ENCODE measurements at places on chromosomes 13 and 19. TPM values are rescaled to one million over a fixed set of nuclear protein-coding genes. Genes with fewer than 3 reads are reported as not detected.

DNA sequence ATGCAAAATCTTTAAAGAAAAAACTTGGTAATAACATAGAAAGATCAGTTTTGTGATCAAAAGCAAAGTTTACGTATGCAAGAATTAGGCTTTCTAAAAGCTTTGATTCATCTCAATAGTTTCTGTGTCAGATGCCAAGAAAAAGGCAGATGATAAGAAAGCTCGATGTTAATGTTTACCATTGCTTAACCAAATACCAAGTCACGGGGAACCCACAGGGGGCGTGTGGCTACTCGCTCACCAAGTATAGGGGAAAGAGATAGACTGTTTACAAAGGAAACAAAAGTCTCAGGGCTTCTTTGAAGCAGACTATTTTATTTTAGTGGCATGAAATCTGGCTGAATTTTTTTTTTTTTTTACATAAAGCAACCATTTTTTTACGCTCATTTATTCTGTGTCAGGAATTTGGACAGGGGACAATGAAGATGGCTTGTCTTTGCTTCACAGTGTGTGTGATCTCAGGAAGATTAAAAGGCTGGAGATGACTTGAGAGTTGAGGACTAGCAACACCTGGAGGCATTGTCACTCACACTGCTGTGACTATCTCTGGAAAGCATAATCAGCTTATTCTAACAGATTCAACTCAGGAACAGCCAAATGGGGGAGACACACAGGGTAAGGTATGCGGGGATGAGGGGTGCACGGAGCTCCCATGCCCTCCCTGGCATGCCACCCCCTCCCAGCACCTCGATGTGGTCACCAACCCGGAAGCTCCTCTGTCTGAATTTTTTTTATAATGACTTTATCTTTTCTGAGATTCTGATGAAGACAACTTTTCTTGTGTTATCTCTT, 24.9 kb downstream of the RCBTB1 start:
- DNase-seq, result no peak

DNA sequence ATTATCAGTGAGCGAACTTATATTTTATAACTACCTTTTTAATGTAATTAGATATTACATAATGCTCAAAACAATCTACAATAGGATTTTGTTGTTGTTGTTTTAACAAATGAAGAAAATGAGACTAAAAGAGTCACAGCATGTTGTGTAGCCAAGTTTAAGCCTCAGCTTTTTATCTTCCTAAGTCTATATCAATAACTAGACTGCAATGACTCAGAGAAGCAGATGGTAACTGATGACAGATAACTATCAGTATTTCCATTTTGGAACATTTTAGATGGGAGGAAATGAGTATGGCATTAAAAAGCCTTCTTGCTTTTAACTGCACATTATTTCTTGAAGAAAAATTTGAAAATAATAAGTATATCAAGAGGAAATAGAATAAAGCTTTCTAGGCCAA, 825.2 kb downstream of the SLITRK1 start:
- no peak for DNase-seq

DNA sequence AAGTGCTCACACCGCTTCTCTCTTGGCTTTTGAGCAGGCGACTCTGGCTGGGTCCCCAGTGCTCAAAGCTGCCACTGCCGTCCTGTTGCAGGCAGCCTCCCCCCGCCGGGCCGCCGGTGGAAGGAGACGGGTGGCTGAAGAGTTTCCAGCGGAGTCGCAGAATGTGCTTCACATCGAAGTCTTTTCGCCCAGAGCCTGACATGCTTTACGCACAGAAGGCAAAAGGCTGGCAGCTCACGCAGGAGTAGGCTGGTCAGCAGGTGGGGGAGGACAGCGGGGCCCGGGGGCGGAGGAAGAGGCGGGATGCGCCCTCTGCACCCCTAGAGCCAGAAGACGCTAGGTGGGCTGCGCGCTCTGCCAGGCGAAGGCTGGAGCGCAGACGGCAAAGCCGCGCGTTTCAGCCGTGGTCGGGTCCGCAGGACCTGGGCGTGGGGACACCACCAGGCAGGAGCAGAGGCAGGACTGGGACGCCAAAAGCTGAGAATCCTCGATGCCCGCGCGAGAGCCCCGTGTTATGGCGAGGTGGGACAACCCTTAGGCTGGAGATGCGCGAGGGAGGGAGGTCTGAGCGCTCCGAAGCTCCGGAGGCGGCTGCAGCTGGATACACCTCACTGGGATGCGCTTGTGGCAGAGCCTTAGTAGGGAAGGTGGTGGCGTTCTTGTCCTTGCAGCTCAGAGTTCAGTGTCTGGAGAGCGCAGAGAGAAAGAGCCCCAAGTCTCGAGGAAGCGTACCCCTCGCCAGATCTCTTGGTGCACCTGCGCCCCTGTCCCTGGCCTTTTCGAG, at the start of gene ATXN8OS:
Gene ATXN8OS (plus strand): TSS at position 329 of the 784 bp plus-strand sequence.
- DNase-seq, result no peak

Gene ZNF490
- 7.0 TPM for total RNA-seq

- DNase-seq, result no peak
Measured at GRCh38 chr13:93364166-93364565, 137.6 kb downstream of the GPC6 start.

DNA sequence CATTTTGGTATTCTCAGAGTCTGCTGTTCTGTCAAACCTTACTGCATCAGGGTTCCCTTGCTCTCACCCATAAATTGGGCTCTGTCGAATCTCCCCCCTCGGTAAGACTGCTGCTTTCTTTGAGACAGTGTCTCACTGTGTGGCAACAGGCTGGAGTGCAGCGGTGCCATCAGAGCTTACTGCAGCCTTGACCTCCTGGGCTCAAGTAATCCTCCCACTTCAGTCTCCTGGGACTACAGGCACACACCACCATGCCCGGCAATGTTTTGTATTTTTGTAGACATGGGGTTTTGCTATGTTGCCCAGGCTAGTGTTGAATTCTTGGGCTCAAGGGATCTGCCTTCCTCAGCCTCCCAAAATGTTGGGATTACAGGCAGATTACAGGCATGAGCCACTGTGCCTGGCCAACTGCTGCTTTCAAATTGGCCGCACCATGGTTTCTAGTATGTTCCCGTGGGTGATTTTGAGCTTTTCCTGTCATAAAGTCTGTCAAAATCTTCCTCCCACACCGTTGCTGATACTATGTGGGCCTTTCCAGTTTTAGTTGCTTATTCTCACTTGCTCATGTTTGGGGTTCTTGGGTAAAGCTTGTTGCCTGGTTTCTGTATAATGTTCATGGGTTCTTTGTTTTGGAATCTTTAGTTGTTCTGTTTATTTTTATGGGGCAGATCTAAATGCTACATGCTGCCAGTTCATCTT, 10.6 kb downstream of the RFC3 start:
- no peak for DNase-seq

DNA sequence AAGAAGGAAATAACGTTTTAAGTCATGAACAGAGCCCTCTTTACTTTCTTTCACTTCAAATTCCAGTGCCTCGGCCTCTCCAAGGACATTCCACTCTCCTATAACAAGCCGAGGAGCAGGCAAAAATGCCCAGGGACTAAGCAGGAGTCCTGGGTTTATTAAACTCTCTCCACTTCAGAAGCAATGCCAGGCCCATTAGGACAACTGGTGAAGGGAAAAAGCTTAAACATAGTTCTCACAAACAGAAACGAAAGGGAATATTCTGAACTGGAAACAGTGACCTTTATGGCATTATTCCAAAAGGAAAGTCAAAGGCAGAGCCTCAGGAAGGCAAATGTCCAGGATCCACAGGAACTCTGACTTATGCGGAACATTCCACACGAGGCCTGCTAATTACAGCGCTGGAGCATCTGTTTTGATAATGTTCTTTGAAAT, 30.9 kb upstream of the MED4 start:
- no peak for DNase-seq

DNA sequence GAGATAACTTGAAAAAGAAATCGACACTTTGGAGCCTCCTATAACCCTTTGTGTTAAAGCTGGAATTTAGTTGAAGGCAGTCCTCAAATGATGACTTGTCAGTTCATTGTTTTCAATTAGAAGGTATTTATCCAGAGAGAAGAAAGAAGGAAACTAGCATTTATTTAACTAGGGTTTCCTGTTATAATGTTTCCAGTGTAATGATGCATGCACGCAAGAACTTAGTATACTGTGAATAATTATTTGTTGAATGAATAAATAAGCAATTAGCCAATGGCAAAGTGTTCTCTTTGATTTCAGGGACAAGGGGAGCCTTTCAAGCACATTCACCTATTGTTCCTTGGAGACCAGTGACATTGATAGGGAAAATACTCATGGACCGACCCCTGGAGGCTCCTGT, 307.4 kb downstream of the KLF5 start:
- no peak for DNase-seq

GRCh38 chr13:113903912-113904311, 40.0 kb upstream of the GAS6 start:
- DNase-seq, result no peak

DNA sequence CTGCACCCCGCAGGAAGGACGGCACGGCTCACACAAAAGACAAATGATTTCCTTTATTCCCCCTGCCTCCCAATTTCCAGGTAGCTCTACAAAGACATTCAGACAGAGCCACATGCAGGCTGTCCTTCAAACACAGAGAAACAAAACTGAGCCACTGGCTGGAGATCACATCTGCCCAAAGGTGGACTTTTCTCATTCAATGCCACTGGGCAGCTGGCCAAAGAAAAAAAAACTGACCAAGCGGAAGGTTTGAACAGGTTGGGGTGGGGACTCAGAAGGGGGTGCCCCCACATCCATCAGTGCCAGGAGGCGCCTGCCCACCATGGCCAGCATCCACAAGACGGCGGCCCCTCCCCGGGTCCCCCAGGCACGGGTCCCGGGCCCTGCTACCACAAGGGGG, 17.8 kb upstream of the MATK start:
- no peak for DNase-seq

DNA sequence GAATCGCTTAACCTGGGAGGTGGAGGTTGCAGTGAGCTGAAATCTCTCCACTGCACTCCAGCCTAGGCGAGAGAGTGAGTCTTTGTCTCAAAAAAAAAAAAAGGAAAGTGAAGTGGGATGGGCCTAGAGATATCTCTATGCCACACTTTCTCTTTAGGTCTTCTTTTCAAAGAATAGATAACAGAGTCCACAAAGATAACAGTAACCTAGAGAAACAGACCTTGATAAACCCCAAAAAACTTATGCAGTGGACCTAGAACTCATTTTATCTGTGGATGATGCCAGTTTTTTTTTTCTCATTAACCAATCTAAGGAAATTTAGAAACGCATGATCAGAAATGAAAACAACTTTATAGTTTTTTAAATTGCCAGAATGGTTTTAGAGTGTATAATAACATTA, 227.4 kb downstream of the LHFPL6 start:
- DNase-seq, result no peak

DNA sequence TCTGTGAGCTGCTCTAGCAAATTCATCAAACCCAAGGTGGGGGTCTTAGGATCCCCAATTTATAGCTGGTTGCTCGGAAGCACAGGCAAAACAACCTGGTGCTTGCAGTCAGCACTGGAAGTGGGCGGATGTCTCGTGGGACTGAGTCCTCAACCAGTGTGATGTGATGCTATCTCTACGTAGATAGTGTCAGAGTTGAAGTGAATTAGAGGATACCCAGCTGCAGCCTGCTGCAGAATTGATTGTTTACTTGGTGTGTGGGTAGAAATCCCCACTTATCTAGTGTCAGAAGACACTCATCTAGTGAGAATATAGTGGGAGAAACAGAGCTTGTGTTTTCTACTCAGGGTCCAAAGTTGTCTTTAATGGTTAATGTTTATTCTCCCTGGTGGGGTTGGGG, 63.3 kb downstream of the CBY2 start:
- DNase-seq, result no peak

- peak; percentile 49 for DNase-seq
Measured at GRCh38 chr19:13974073-13974472, 21.8 kb downstream of the DCAF15 start.

Gene CEACAM7
- total RNA-seq, result not detected

- DNase-seq, result no peak
Measured at GRCh38 chr13:84962849-84963248, 836.4 kb downstream of the SLITRK6 start.

Gene TMEM205
- 33.2 TPM for total RNA-seq

- DNase-seq, result no peak
Measured at GRCh38 chr13:111121506-111121905, 6.4 kb downstream of the ARHGEF7 start.

Gene TRPM4
- 1.2 TPM for total RNA-seq

Gene SIAH3
- 0.05 TPM for total RNA-seq

- no peak for DNase-seq
Measured at GRCh38 chr13:94112227-94112626, 367.3 kb downstream of the DCT start.

Gene CACNA1A
- 0.46 TPM for total RNA-seq

Gene APOC4
- total RNA-seq, result not detected

GRCh38 chr13:58843071-58843470, 1211.5 kb downstream of the PCDH17 start:
- no peak for DNase-seq

Gene SLC10A2
- total RNA-seq, result not detected

GRCh38 chr19:33780746-33781145, 15.9 kb upstream of the KCTD15 start:
- no peak for DNase-seq

DNA sequence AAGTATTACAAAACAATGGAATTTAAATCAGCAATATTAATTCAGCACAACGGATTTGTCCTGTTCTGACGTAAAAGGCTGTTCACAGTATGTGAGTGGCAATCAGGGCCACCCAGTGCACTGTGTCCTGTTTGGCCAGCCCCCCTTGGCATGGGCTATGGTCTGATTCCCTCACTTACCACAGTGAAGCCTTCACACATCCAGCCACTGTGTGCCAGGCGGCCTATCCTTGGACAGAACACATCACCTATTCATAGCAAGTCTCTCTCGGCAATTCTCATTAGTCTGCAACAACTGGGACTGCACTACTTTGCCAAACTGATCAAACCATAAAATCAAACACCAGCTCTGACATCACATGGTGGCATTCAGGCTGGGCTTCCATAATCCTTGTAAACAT, 221.5 kb upstream of the TSHZ3 start:
- DNase-seq, result no peak

GRCh38 chr13:26991508-26992181, 180.0 kb downstream of the USP12 start:
- DNase-seq, result no peak

GRCh38 chr19:2084993-2085720, 11.0 kb downstream of the MOB3A start:
- DNase-seq, result peak; percentile 97

Gene CGB2
- not detected for total RNA-seq

DNA sequence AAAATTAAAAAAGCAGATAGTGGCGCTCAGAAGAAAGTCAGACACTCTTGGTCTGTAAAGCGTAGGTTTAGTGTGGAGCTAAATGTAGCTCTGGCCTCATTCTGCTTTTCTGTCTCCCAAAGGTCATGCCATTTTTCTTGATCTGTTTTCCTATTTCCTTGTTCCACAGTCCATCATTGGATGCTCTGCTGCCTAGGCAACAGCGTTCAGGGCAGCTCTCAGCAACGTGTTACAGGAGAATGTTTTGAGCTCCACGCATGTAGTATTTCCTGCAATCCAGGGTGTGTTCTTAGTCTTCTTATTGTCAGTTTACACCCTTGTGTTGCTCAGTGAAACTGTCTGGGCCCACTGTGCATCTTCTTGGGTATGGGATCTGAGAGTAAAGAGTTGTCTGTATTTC, 46.0 kb upstream of the PCDH8 start:
- DNase-seq, result no peak

DNA sequence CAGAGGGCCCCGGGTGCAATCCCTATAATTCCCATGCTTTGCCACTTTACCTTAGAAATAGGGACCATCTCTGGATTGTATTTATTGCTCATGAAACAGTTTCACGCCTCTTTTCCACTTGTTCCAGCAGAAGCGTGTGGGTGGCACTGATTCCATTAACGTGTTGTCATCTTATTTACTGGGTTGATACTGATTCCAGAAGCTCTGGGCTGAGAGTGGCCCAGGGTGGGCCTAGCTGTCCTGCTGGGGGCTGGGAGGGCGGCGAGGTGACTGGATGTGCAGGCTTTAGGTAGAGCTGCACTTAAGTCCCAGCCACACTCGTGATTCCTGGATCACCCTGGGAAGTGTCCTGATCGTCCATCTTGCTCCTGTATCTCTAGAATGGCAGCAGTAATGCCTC, 155.0 kb downstream of the TEX29 start:
- DNase-seq, result no peak

All from activated CD4-positive, alpha-beta memory T cell treated with anti-CD3 and anti-CD28 coated beads for 36 hours (primary cell).